Natural killer cell treated with Interleukin-12 subunit alpha and Interleukin-12 subunit beta and Interleukin-15 and Interleukin-18, amount 100 ng/mL, for 72 hours (primary cell): ENCODE measurements at places on chromosomes 16 and 17. TPM values are rescaled to one million over a fixed set of nuclear protein-coding genes. Genes with fewer than 3 reads are reported as not detected.

DNA sequence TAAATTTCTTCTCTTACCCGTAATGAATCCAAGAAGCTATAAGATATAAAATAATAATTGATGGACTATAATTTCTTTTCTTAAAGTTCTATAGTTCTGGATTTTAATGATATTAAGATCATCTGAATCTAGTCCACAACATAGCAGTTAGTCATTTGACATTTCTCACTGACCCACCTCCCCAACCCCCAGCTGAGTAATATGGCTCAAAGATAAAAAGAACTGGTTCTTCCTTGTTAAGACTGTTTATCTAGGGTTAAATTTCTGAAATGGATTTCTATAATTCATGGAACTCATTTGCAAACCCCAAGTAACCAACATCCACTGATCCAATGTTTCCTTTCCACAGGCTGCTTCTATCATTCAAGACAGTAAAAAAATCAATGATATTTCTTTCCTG is 133.9 kb upstream of the SOX9 start:
- DNase-seq, result no peak
- no peaks in the 10 kb centered on the region for H3K27me3 ChIP-seq
- no peak overlapping the region for H3K27ac ChIP-seq

GRCh38 chr17:3639981-3640596 is 3.5 kb downstream of the CTNS start:
- no peaks in the 10 kb centered on the region for H3K27me3 ChIP-seq
- peaks cover 33% of the 10 kb centered on the region for H3K4me1 ChIP-seq
- peaks cover 11% of the 10 kb centered on the region for H3K36me3 ChIP-seq
- peak overlapping the region; percentile 89 for H3K27ac ChIP-seq

DNA sequence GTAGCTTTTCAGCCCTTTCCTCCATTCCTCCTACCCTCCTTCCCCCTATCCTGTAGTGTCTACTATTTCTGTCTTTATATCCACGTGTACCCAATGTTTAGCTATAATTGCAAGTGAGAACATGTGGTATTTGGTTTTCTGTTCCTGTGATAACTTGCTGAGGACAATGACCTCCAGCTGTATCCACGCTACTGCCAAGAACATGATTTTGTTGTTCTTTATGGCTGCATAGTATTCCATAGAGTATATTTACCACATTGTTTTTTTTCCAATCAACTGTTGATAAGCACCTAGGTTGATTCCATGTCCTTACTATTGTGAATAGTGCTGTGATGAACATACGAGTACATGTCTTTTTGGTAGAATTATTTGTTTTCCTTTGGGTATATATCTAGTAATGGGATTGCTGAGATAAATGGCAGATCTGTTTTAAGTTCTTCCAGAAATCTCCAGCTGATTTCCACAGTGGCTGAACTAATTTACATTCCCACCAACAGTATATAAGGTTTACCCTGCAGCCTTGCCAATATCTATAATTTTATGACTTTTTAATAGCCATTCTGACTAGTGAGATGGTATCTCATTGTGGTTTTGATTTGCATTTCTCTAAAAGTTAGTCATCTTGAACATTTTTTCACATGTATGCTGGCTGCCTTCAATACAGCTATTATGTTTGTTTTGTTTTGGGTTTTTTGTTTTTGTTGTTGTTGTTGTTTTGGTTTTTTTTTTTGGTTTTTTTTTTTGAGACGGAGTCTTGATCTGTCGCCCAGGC is 10.9 kb upstream of the COPRS start:
- no peak for DNase-seq
- H3K4me1 ChIP-seq, result no peaks in the 10 kb centered on the region
- H3K27ac ChIP-seq, result no peak overlapping the region
- no peak overlapping the region for H3K4me3 ChIP-seq
- no peaks in the 10 kb centered on the region for H3K27me3 ChIP-seq
- peaks cover 16% of the 10 kb centered on the region for H3K36me3 ChIP-seq

DNA sequence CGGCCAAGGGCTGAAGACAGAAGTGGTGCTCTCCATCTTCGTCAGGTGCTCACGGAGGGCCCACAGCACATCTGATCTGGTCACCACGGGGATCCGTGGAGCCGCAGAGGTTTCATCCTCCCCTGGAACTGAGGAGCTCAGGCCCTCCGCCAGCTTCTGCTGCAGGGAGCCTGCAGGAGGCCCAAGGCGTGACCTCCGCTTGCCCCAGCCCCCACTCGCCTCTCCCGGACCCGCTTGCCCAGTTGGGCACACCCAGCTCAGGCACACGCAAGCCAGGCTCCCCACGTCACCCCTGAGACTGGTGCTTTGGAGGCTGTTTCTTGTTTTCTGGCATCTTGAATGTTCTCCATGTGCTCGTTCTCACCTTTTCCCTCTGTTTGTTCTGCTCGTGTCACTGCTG is 39.4 kb upstream of the CHMP6 start:
- no peak overlapping the region for H3K4me3 ChIP-seq
- no peaks in the 10 kb centered on the region for H3K27me3 ChIP-seq
- H3K36me3 ChIP-seq, result no peaks in the 10 kb centered on the region
- no peak overlapping the region for H3K27ac ChIP-seq
- DNase-seq, result no peak
- no peaks in the 10 kb centered on the region for H3K4me1 ChIP-seq

Gene ITGAL
- total RNA-seq, result 717 TPM

Gene HSD11B2
- not detected for total RNA-seq
